ENCODE measurements at places on chromosomes 1 and 21.

GRCh38 chr1:17432412-17432811, 7.1 kb downstream of the RCC2 start:
- no peak for DNase-seq

- DNase-seq = peak; percentile 42
These were observed at the start of gene SLAMF7 for GRCh38 chr1:160739098-160739511. SLAMF7 (plus strand) TSS chr1:160739247; CDS start chr1:160739302, 55 bp downstream.

DNA sequence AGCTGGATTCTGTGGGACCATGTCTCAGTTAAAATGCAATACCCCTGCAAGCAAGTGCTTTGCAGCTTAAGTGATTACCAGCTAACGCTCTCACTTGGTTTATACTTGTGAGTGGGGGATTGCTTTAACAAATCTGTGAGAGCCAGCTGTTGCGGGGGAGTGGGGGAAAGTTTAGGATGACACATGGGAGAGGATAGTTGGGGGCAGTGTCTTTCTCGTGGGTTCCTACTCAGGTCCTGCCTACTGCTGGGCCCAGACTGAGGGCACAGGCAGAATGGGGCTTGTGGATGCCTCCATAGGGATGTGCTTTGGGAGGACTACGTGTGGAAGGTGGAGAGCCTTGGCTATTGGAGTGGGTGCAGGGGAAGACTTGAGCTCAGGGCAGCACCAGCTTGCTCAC, 60.1 kb downstream of the ELK4 start:
- DNase-seq = no peak

GRCh38 chr1:67031121-67031858, 22.7 kb downstream of the SLC35D1 start:
- DNase-seq = no peak

DNA sequence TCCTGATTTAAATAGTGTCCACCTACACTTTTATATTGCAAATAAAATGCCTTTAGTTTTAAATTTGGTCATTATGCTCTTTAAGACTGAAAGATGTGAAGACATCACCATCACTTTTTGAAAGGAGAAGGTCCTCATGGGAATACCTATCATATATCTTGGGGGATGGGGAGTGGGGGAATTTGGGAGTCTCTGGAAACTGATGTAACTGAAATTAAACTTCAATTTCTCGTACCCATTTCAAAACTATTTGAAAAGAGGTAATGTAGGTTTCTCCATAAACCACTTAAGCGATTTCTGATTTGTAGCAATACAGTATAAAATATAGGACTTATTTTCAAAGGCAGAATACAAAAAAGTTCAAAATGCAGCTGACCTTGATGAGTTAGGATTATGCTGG, 924 bp downstream of the EXTL2 start:
- no peak for DNase-seq

- peak; percentile 85 for DNase-seq
These were observed 70.6 kb downstream of the FGGY start for GRCh38 chr1:59367301-59368007.

DNA sequence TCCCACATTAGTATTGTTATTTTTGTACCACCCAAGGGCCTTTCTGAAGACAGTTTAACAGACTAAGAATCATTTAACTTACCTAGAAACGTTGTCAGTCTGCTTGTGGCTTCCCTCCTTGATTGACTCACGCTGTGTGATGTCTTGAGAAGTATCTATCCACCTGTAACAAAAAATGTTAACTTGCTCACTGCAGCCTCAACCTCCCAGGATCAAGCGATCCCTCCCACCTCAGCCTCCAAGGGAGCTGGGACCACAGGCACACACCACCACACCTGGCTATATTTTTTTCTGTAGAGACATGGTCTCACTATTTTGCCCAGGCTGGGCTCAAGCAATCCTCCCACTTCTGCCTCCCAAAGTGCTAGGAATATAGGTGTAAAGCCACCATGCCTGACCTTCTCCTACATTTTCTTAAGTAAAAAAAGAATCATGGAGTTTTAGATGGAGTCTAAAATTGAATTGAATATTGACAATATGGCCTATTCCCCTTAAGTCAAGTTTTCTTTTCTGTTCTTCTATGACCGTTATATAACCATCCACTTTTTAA, 15.6 kb downstream of the SFPQ start:
- DNase-seq = no peak

GRCh38 chr1:223547316-223548114, 118.0 kb downstream of the CAPN8 start:
- no peak for DNase-seq

DNA sequence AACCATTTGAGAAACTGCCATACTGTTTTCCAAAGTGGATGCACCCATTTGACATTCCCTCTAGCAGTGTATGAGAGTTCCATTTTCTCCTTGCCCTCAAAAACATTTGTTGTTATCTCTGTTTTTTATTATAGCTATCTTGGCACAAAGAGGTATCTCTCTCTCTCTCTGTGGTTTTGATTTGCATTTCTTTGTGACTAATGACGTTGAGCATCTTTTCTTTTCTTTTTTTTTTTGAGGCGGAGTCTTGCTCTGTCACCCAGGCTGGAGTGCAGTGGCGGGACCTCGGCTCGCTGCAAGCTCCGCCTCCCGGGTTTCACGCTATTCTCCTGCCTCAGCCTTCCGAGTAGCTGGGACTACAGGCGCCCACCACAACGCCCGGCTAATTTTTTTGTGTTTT, 17.4 kb upstream of the ZMYM6 start:
- no peak for DNase-seq

- no peak for DNase-seq
These were observed 31.4 kb downstream of the PCNT start for GRCh38 chr21:46355161-46356004.

DNA sequence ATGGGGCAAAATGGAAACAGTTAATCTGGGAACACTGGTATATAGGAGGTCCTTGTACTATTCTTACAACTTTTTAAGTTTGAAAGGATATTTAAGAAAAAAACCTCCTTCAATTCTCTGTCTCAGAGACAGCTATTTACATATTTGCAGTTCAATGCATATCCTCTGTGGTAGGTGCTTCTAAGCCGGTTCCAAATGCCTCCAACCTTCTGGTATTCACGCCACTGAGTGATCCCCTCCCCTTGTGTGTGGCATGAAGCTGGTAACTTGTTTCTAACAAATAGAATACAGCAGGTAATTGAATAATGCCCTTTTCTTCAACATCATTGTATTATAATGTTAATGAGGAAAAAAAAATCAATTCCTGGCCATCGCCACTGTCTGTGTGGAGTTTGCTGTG, 91.2 kb downstream of the PROX1 start:
- no peak for DNase-seq

DNA sequence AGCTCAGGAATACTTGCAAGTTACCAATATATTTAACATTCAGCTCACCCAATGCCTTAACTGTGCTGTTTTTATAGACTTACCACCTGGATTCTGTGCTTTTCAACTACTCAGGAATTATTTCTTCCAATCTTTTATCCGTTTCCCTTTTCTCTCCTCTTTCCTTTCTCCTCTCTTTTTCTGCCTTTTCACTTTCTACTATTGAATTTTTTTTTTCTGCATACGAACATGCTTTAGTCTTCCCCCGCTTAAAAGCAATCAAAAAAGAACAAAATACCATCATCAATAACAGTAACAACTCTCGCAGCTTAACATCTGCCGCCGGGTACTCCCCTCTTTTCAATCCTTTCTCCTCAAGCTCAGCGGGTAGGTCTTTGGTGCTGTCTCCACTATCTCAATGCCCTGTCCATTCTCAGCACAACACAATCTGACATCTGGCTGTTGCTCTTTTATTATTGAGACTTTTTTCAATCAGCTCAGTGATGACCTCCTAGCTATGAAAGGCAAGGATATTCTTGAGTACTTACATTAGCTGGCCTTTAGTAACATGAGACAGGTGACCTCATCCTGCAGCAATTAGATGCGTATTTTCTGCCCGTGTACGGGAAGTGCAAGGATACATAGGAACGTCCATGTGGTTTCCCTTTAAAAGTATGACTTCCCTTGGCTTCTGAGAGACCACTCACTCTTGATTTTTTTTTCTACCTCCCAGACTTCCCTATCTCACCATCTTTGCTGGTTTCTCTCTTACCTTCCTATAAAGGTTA, 40.2 kb upstream of the SIPA1L2 start:
- no peak for DNase-seq

DNA sequence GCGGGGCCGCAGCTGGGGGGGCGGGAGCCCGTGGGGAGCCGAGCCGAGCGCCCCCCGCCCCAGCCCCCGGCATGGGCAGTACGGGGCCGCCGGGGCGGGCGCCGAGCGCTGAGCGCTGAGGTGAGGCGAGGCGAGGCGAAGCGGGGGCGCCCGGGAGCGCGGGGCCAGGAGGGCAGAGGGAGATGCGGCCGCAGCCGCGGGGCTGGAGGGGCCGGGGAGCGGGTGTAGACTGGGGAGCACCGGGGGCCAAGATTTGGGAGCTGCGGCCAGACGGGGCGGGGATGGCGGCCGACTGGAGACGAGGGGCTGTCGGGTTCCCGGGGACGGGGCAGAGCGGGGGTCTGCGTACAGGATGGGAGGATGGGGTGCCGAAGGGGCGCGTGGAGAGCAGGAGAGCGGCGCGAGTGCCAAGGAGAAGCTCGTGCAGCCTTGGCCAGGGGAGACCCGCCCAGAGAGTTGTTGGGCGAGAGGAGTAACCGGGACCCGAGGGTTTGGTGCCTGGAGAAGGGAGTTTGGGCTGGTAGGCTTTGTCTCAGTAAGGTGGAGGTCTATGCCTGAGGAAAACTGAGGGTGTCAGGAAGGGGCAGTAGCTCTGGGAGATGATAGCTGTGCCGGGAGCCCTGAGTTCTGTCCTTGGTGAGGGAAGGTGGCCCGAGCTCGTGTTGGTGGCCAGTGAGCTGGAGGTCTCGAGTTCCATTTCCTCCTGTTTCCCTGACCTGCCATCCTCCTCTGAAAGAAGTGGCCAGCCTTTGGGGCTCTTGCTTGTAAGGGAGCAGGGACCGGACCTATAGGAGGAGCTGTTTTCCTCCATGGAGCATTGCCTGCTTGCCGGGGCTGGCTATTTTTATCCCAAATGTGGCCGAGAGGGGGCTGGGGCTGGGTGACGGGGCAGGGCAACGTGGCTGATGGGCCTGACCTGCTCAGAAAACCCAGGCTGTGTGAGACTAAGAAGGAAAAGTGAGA, 539 bp downstream of the ATP8B2 start:
- peak; percentile 71 for DNase-seq

- peak; percentile 66 for DNase-seq
These were observed 711 bp downstream of the GADD45A start for GRCh38 chr1:67685558-67686266.

- no peak for DNase-seq
These were observed 196.4 kb downstream of the CLEC20A start for GRCh38 chr1:178300352-178300699.

DNA sequence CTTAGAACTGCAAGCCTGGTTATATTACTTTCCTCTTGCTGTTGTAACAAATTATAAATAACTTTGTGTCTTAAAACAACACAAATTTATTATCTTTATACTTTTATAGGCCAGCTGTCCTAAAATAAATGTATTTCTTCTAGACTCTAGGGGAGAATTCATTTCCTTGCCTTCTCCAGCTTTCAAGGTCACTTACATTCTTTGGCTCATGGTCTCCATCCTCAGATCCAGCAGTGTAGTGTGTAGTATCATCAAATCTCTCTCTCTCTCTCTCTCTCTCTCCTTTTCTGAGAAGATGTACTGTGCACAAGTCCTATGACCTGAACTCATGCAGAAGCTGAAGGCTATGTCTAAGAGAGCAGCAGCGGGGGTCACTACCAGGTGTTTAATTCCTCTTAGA, 1510.6 kb downstream of the MRPL39 start:
- no peak for DNase-seq

- no peak for DNase-seq
These were observed 23.4 kb upstream of the PWP2 start for GRCh38 chr21:44083631-44084291.

DNA sequence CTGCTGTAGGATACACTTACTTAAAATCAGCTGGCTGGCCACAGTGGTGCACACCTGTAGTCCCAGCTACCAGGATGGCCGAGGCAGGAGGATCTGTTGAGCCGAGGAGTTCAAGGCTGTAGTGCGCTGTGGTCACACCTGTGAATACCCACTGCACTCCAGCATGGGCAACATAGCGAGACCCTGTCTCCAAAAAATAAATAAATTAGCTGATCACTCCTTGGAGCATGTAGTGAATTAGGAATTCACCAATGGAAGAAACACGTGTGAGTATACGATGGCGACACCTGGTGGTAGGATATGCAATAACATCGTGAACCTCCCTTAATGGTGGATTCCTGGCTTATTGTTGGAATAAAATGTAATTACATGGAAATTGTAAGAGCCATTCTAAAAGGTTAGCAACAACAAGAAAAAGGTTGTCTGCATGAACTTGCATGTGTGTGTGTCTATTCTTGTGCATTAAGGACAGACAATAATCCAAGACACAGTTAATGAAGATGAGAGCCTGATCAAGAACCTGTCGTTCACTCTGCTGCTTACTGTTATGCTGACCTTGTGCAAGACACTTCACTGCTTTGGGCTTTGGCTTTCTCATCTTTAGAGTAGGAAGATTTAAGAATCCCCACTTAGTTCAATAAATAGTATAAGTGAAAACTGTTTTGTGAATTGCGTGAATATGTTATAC, 38.6 kb upstream of the COX20 start:
- DNase-seq = no peak

- DNase-seq = peak; percentile 2
These were observed 6.0 kb downstream of the TFF1 start for GRCh38 chr21:42360317-42360716.

Measured in Right ventricle myocardium superior (tissue), 1 donor.